ENCODE measurements at places on chromosomes 11 and 22.

DNA sequence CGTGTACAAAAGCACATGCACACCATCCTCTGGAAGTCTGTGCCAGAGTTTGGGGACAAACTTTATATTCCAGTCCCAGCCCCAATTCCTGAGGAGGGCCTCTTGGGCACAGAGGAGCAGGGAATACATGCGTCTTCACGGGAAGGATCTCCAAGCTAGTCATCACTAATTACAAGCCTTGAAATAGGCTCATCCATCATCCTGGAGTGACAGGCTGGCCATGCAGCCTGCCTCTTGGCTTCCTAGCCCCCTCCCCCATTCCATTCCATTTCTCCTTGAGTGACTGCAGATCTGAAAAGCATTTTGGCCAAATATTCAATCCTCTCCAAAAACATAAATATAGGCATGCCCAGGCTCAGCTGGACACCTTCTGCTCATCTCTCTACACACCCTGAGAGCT lies 24.8 kb downstream of the SERPING1 start:
- no peak for DNase-seq

DNA sequence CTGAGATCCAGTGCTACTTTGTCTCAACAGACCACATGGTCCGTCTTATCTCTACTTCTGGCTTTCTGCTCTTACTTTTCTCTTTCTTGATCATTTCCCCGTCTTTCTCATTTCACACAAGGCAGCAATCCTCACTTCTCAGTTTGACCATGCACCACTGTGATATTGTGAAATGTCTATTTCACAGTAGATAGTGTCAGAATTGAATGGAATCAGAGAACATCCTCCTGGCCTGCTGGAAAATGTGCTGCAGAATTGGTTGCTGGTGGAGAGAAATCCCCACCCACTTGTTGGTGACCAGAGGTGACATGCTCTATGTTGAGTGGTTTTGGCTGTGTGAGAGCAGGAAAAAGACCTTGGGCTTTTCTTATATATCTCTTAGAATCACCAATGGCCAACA lies 57.8 kb upstream of the RCN1 start:
- DNase-seq, result no peak

- no peak for DNase-seq
Observed at GRCh38 chr11:75499423-75500190, 26.1 kb downstream of the GDPD5 start.

GRCh38 chr11:94665116-94665659 lies 98.0 kb downstream of the PIWIL4 start:
- no peak for DNase-seq

DNA sequence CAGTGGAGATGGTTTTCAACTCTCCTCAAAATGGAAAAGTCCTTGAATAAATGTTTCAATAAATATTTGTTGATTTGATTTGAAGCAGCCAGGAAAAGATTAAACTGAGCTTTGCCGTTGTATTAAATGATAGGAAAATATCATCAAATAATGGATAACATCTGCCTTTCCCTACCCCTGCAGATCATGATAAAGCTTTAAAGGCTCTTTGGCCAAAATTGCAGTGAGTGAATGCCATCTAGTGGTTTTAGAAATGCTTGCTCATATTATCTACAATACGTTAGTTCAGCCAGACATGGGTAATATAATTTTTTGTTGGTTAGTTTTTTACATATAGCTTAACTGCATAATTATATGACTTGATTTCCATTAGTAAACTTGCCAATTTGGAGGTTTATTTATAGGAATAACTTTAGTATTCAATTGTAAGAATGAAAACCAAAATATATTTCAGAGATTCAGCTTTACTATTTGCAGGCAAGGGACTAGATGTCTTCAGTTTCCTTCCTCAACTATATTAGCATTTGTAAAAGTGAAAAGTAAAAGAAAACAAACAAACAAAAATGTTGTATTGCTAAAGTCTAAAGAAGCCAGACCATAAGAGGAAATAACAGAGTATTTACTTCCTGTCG lies 159.2 kb downstream of the MSANTD4 start:
- no peak for DNase-seq

DNA sequence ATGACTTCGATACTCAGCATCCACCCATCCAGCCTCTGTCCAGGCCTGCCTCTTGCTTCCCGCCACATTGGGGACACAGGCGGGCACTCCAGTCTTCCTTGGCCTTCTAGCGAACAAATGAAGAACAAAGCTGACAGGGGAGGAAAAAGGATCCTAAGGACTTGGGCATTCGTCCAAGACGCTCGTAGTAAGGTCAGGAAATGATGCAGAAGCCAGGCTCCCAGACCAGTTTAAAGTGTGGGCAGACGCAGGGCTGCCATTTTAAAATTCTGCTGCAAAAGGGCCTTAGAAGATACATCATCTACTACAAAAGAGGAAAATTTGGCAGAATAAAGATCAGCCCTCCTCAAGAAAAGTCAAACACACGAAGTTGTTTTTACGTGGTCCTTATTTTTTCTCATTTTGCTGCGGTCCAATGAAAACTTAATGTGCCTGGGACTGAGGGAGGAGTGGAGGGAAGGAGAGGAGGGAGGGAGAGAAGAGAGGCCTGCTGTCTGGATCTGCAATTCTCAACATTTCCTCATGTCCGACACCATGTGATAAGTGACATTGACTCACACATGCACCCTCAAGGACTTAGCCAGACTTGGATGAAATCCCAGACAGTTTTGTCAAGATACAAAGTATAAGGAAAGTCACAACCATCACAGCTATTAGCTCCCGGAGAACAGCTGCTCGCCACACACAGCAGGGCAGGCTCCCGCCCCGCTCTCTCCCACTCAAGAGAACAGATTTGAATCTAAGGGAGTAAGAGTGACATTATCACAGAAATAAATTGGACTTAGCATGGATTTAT lies 5.7 kb downstream of the DNAL4 start:
- DNase-seq, result no peak

DNA sequence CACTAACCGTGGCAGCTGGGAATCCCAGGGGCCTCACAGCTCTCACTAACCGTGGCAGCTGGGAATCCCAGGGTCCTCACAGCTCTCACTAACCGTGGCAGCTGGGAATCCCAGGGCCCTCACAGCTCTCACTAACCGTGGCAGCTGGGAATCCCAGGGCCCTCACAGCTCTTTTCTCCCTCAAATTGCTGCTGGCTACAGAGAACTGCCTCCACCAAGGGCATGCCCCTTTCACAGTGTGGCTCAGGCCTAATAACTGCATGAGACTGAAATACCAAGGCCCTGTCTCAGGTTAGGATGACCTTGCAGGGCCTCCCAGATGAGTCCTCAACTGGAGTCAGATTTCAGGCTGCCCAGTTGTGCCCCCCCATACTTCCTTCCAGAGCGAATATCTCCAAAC lies 35.1 kb upstream of the GGTLC2 start:
- DNase-seq, result no peak

- DNase-seq, result no peak
Observed at GRCh38 chr11:126194121-126194543, 17.3 kb downstream of the RPUSD4 start.

GRCh38 chr11:7892059-7892699 lies 38.9 kb downstream of the OR10A6 start:
- DNase-seq, result no peak

DNA sequence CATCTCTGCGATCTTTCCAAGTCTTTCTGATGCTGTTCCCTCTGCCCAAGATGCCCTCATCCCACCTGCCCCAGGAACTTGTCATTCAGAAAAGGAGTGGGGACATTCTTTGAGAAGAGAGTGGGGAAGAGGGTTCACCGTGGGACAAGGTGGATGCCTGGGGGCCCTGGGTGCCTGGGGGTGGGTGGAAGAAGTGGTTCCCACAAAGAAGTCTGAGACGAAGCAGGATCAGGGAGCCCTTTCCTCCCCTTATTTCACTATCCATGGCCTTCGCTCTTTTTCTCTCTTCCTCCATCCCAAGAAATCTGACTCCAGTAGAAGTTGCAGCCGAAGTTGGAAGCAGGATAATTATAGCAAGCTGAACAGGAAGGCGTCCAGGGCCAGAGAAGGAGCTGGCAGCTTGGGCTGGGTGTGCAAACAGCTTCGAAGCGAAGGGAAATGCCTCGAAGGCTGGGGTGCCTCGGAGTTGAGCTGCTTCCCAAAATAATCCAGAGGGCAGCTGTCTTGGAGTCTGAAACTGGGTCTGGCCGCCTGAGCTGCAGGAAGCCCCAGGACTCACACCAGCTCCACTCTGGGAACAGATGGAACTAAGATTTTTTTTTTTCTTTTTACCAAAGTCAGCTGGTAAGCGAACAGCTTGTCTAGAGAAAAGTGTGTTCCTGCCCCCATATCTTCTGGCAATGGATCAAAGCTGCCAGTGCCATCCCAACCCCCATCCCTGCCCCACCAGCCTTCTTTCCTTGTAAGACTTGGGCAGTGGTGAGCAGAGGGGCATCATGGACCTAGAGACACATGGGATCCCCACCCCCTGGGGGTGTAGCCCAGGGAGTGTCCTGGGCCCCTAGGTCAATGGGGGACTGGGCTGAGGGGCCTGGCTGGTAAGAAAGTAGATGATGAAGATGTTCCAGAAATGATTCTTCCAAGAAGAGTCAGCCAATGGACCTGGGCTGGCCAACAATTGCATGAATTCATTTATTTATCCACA lies 31.5 kb downstream of the PARVG start:
- no peak for DNase-seq

GRCh38 chr11:47916361-47916841 lies 64.0 kb upstream of the PTPRJ start:
- DNase-seq, result no peak

GRCh38 chr11:115458877-115459276 lies 45.3 kb downstream of the CADM1 start:
- DNase-seq, result no peak

- no peak for DNase-seq
Observed at GRCh38 chr22:35961480-35962295, 66.9 kb downstream of the RBFOX2 start.

DNA sequence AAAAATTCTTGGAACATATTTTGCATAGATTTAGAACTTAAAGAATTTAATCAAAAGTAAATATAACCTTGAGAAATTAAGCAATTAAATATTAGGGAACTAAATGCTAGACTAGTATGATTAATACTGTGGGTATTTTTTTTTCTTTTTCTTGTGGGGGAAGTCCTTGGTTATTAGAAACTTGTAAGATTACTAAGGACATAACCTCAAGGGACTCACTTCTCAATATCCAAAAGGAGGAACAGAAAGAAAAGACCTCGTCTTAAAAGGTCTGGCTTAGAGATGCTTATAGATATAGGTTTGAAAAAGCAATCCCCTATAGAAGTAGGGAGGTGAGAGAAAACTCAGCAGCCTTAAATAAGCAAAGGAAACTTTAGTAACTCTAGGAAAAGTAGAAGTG lies 368.5 kb downstream of the INSC start:
- DNase-seq, result no peak

- DNase-seq, result no peak
Observed at GRCh38 chr11:69866648-69867047, 47.4 kb upstream of the FGF3 start.

DNA sequence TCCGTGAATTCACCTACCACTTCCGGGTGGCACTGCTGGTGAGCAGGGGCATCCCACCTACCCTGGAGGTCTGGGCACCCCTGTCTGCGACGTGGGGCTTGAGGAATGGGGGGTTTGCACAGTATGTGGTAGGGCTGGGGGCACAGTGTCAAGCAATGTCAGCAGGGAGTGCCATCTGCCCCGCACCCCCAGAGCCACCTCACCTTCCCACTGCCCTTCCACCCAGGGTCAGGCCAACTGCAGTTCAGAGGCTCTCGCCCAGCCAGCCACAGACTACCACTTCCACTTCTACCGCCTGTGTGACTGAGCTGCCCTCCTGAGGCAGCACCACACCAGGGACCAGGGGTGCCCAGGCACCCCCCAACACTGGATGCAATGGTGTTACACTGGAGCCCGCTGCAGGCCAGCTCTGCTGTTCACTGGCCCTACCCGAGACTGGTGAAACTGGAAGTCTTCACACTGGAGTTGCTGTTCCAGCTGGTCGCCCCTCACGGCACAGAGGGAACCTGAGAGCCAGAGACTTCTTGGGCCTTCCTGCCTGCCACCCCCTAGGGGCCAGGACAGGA lies 6.5 kb downstream of the TMEM258 start:
- DNase-seq, result no peak

DNA sequence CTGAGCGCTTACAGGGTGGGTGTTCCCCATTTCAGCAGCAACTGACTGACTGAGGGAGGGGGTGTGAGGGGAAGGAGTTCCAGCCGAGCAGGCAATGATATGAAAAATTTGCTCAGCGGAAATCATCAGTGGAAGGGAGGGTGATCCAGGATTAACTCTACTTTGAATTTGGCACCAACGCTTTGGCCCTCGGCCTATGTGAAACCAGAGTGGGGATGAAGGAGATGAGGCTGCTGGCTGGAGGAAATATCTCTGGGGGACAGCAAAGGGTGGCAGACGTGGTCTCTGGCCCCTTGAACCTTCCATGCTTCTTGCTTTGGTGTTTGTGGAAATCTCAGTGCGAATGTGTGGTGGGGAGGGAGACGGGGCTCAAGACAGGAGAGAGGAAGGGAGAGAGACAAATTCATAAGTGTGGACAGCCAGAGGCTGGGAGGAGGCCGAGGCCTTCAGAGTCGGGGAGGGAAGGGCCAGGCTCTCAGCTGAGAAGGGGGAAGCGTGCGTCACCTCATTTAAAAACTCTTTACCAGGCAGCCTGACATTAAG lies 83.6 kb downstream of the FDX1 start:
- no peak for DNase-seq

GRCh38 chr11:40435344-40435743 lies 1024.1 kb downstream of the LRRC4C start:
- no peak for DNase-seq

DNA sequence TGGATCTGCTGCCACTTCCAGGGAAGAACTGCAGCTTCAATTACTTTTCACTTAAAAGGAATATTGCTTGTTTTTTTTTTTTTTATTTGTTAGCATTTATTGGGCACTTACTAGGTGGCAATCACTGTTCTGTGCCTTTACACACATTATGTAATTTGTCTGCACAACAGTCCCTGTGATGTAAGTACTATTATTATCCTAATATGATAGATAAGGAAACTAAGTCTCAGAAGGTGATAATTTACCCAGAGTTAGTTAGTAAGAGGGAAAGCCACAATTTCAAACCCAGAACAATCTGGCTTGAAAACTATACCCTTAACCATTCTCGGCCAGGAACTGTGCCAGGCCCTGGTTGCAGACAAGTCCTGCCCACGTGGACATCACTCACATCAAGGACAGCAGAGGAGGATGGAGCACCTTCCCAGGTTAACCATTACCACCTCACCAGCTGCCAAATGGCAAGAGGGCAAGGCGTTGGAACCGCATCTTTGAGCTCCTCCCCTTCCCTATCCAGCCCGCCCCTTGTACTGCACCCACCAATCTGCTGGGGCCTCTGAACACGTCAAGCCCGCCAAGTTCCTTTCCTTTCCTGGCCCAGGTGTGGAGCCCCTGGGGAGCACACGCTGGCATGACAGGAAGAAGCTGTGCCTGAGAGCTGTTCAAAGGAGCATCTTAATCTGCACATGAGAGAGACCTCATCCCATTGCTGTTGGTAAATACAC lies 78.4 kb downstream of the NAV2 start:
- no peak for DNase-seq

DNA sequence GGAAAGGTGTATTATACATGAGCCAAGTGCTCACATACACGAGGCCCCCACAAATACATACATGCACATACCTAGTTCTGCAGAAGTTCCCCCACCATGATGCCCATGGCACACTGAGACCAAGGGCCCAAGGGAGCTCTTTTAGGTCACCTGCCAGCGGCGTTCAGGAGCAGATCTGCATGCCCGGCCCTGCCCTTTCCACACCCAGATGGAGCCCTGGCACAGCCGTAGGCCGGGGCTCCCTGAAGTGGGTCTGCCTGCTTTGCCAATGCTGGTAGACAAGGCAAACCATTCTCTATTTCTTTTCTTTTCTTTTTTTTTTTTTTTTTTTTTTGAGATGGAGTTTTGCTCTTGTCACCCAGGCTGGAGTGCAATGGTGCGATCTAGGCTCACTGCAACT lies 21.5 kb downstream of the NFAM1 start:
- DNase-seq, result no peak

- DNase-seq, result no peak
Observed at GRCh38 chr11:12889243-12889642, 119.9 kb upstream of the RASSF10 start.

Data from T-helper 2 cell (primary cell).